ENCODE measurements at places on chromosomes 5 and 9.

GRCh38 chr5:36751886-36752285 lies 124.7 kb upstream of the NIPBL start:
- DNase-seq, result no peak

GRCh38 chr9:107486674-107487520 lies 2.7 kb downstream of the KLF4 start:
- DNase-seq, result no peak

DNA sequence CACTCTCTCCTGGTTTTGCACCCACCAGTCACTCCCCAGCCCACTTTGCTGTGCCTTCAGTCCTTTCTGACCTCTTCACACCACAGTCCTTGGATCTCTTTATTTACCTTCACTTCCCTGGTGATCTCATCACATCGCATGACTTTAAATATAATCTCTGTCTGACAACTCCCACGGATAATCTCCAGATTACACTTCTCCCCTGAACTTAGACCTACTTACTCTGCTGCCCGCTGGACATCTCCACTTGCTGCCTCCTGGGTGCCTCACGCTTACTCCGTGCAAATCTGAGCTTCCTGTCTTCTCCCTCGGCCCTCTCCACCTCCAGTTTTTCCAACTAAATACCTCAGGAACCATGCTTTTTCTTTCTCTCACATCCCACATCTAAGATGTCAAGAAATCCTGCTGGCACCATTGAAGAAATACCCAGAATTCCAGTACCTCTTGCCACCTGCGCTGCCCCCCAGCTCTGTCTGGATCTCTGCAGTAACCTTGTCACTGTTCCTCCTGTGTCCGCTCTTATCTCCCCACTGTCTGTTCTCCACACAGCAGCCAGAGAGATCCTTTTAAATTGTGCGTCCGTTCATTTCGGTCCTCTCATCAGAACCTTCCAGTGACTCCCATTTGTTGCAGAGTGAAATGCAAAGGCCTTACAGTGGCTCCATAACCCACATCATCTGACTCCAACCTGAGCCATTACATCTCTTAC lies 9.3 kb downstream of the SFXN1 start:
- no peak for DNase-seq

DNA sequence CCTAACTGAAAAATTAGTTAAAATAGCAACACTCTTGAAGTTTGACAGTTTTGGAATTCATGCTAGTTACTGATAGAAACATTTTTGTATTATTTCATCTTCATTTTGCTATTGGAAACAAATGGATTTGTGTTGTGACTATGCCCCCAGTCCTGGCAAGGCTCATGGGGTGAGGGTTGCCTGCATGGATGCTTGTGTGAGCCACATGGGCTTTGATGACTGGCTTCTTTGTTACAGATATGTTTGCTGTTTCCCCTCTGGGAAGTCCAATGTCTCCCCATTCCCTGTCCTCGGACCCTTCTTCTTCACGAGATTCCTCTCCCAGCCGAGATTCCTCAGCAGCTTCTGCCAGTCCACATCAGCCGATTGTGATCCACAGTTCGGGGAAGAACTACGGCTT lies 44.2 kb downstream of the CD180 start:
- DNase-seq, result no peak

DNA sequence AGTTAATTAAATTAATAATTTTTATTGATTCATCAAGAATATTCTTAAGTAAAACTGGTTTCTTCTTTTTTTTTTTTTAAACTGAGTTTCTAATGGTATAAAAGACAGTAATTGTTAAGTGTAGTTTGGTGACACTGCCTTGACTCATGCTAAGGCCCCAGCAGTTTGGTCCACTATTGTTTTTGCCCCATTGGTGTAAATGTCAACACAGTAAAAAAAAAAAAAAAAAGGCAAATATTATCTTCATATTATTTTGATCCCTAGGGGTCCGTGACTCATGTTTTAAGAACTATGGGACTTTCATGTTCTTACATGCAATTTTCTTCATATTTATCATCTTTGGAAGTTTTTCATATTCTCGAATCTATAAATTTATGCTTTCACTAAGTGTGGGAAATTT lies 29.2 kb upstream of the JAK2 start:
- no peak for DNase-seq

DNA sequence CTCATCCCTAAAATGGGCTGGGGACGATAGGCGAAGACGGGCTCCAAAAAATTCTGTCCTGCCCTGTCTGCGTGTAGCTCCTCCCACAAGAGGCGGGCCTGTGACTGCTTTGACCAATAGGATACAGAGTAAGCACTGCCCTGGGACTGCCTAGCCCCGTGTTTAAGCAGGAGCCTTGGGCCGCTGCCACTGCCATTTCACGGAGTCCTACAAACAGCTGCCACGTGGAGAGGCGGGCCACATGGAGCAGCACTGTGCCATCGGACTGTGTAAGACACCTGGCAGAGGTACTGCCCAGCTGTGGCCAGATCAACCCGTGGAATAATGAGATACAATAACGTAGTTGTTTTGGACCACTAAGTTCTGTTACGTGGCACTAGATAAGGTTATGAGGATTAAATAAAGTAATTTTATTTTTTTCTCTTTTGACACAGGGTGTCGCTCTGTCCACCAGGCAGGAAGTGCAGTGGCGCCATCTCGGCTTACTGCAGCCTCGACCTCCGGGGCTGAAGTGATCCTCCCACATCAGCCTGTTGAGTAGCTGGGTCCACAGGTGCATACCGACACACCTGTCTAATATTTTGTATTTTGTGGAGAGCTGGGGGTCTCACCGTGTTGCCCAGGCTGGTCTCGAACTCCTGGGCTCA lies 87.2 kb downstream of the LMNB1 start:
- DNase-seq, result no peak

DNA sequence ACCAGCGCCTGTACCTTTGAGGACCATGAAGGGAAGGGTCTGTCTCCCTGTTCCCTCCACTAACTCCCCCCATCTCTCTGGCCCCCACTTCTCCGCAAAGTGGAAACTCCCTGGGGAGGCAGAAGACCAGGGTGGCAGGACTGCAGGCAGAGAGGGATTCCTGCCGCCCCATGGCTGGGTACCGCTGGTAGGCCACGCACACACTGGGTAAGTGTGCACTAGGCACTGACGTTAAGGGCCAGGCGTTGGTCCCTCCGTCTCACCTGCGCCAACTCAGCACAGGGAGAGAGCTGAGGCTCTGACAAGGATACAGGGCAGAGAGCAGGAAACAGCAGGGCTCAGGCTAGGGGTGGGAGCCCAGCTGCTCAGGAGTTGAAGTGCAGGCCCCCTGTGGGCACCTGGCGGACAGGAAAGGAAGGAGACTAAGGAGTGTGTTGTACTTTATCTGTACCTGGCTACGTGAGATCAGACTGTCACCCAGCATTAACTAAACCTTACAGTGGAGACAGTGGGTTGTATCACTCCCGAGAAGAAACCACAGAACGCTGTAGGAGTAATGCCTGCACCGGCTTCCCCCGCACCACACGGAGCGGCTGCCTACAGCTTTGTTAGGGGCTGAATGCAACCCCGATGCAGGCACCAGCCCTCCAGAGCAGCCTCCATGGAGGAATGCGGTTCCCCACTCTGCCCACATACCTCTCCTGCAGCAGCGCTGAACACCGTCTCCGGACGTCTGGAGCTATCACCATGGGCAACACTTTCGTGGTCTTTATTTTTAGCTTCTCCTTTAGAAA lies 34.2 kb upstream of the CLPTM1L start:
- DNase-seq, result no peak

- no peak for DNase-seq
Measured at GRCh38 chr5:97877588-97877987, 694.5 kb upstream of the RIOK2 start.

DNA sequence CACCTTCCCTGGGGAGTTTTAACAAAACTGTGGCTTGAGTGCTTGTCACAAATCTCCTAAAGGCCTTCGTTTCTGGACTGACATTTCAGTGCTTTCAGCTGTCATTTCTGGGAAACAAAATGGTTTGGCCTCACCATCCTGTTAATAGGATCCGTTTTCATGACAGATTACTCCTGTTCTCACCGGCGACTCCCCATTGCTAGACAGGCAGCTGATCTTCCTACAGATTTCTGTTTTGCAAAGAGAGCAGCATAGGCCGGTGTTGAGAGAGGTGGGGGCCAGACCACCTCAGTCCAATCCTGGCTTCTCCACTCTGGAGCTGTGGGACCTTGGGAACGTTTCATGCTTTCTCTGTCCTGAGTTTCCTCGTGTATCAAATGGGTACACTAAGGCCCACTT lies 75.5 kb upstream of the OTULINL start:
- no peak for DNase-seq

DNA sequence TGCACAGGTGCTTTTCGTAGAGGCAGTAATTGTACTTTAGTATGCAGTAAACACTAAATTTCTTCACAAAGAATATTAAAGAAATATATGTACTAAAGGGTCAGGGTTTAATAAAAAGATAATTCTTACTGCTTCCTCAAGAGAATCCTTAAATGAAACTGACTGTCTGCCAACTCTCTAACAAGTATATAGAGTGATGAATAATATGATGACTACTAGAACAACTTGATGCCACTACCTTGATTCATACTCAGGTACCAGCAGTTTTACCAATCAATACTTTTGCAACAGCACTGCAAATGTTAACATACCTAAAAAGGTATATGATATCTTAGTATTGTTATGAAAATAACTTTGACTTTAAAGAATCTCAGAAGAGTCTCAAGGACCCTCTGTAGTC lies 3.8 kb downstream of the YIPF5 start:
- no peak for DNase-seq

- no peak for DNase-seq
Measured at GRCh38 chr5:107243220-107243579, 427.5 kb downstream of the EFNA5 start.

GRCh38 chr9:100401042-100401441 lies 25.9 kb upstream of the MSANTD3 start:
- no peak for DNase-seq

DNA sequence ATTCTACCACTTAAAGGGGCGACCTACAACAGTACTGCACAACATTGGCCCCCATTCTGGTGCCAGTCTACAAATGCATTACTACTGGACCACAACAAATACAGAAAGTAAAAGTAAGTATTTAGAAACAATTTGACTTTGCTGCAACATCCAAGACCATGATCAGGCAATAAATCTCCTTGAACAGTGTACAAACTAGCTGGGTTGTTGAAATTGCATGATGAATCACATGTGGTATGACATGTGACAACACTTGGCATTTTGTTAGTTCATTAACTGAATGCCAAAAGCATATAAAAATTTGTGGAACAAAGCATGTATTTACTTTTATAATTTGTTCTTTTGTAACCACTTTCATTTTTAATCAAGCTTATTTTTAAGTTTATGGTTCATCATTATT lies 270.5 kb downstream of the NFIB start:
- no peak for DNase-seq

GRCh38 chr9:128457207-128457606 lies 1.4 kb downstream of the ODF2 start:
- no peak for DNase-seq

GRCh38 chr5:14109041-14109747 lies 33.9 kb upstream of the TRIO start:
- DNase-seq, result peak; percentile 58

DNA sequence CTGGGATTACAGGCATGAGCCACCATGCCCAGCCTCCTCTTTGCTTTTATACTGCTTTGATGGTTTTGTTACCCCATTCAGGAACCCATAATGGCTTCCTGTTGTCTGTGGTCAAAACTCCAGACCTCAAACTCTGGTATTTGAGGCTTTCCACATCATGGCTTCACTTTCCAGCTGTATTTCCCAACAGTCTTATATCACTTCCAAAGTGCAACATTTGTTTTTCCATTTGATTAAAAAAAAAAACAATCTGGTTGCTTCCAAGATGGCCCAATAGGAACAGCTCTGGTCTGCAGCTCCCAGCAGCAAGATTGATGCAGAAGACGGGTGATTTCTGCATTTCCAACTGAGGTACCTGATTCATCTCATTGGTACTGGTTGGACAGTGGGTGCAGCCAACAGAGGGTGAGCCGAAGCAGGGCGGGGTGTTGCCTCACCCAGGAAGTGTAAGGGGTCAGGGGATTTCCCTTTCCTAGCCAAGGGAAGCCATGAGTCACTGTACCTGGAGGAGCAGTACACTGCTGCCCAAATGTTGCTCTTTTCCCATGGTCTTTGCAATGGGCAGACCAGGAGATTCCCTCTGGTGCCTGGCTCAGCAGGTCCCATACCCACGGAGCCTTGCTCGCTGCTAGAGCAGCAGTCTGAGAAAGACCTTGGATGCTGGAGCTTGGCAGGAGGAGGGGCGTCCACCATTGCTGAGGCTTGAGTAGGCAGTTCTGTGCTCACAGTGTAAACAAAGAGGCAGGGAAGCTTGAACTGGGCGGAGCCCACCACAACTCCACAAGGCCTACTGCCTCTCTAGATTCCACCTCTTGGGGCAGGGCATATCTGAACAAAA lies 458.4 kb downstream of the KDM4C start:
- DNase-seq, result peak; percentile 36

DNA sequence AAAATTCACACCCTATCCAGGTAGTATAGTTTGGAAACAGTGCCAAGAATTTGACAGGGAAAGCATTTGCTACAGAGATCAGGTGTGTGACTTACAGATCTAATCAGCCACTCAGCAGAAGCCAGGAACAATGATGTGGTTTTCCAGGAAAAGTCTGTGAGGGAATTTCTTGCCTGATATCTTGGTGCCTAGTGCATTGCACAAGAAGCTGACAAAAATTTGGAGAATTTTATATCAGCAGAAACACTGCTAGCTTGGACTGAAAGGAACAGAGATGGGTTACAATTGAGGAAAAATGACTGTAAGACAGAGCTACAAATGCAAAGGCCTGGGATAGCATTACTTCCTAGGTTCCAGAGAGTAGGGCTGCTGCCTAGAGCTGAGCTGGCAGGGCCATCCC lies 658.1 kb upstream of the CHD1 start:
- no peak for DNase-seq

- no peak for DNase-seq
Measured at GRCh38 chr5:176631383-176632200, 1.1 kb downstream of the EIF4E1B start.

GRCh38 chr9:71772726-71773125 lies 4.4 kb upstream of the CEMIP2 start:
- no peak for DNase-seq

- no peak for DNase-seq
Measured at GRCh38 chr9:124209279-124209678, 48.5 kb upstream of the NEK6 start.

DNA sequence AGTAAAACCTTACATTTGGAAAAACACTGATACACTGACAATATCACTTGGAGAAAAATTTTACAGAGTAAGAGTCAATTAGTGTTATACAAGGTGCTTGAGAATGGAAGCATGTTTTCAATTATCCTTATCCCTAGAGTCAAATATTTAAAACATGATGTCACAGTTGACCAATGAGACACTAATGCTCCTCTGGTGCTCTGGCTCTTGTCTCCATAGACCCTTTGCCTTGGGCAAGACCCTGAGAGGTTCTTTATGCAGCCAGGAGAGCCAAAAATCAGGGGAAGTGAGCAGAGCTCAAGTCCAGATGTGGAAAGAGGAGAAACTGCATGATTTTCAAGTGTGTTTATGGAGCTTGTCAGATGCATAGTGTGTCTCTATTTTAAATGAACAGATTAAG lies 153.9 kb downstream of the MARCHF11 start:
- no peak for DNase-seq

GRCh38 chr5:135545099-135545498 lies 9.3 kb upstream of the NEUROG1 start:
- no peak for DNase-seq
